AG08396 (cell line): ENCODE measurements at places on chromosomes 7 and 10.

GRCh38 chr10:108252771-108253170 lies 1088.3 kb upstream of the SORCS1 start:
- DNase-seq = no peak

- peak; percentile 76 for DNase-seq
These were observed 29.3 kb downstream of the RHOBTB1 start for GRCh38 chr10:60914690-60915141.

DNA sequence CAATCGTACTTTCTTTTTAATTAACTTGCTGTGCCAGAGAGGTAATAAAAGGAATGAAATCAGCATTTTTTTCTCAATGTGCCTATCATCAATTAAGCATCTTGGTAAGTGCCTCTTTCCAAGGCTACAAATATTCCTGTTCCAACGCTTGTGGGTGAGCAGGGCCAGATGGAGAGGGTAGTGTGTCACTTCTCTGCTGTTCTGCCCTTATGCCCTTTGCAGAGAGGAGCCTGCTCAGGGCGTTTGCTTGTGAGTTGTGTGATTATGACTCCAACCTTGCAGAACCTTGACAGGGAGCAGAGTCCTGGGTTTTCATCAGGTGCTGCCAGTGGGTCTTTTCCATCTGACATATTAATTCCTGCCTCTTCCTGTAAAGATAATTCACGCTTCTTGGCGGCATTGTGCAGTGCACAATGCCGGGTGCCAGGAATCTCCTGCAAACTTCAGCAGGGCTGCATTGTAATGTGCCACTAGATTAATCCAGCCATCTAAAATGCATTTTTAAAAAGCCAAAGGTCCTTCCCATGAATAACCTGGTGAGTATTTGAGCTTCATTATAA lies 234.4 kb downstream of the ARHGAP12 start:
- DNase-seq = no peak

- no peak for DNase-seq
These were observed 270.9 kb downstream of the RELN start for GRCh38 chr7:103718482-103719061.

DNA sequence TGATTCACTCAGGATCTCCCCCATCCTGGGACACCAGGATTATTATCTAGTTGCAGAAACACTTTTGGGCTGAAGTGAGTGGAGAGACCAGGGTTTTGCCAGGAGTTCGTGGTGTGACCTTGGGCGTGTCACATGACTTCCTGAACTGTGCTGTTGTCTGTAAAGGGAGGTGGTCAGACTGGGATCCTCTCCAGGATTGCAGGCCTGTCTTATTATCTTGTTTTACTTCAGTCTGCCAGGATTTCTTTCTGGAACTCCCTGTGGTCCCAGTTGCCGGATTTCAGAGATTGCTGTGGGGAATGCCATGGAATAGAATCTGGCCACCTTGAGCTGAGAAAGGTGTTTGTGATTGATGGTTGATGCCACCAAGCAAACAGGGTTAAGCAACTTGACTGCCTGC lies 35.8 kb downstream of the CRCP start:
- DNase-seq = peak; percentile 52

DNA sequence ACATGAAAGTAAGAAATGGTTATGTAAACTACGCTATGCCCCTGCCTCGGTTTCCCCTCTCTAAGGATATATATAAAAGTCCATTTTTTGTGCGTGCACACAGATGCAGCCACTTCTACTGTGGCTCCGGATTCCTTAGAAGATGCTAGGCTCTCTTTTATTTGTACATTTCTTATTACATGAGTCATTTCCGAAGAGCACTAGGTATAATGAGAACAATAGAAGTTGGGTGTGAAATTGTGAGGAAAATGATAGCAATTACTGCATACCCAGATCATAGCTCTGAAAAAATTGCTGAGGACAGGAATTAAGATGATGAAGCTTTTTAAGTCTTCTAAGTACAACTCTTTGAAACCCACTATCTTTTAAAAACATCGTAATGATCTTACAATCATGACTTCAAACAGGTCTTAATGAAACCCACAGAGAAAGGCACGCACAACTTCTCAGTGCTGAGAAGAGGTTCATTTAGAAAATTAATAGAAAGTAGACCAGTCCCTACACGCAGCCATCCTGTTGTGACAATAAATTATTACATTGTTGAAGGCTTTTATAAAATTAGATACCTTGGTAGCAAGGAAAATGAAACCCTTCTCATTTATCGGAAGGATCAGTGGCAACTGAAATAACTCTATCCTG lies 96.2 kb upstream of the FGFR2 start:
- DNase-seq = no peak

DNA sequence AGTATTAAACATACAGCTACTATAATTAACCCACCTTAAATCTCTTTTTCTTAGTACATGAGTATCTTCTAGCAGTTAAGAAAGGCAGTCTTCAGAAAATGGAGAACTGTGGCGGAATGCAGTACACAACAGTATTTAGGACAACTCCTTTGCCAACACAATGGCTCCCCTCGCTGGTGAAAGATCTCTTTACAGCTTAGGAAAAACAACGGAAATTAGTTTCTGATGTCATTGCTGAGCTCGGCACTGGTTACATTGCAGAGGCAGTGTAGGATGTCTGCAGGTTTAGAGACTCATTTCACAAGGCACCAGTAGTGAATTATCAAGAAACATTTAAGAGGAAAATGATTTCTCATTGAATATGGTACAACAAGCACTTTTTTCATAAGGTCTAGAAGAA lies 43.4 kb downstream of the GLRX3 start:
- peak; percentile 48 for DNase-seq

DNA sequence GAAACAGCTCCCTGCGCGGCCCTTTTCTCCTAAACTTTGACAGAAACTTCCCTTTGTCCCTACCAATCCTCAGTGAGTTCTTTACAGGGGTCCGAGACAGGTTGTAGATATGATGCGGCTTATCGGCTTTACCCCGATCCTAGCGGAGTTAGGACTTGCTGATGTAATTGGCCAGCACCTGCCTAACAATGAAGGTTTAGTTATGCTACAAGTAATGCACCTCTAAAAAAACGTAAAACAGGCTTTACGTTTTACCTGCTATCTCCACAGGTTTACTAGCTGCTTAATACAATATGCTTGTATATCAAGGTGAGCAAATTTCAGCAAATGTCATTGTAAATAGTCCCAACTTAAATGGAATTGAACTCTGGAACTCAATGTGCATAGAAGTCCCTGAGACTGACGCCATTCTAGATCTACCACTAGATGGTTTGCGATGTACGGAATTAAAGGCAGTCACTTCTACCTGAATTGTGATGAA lies 697 bp upstream of the SNX13 start:
- DNase-seq = no peak

DNA sequence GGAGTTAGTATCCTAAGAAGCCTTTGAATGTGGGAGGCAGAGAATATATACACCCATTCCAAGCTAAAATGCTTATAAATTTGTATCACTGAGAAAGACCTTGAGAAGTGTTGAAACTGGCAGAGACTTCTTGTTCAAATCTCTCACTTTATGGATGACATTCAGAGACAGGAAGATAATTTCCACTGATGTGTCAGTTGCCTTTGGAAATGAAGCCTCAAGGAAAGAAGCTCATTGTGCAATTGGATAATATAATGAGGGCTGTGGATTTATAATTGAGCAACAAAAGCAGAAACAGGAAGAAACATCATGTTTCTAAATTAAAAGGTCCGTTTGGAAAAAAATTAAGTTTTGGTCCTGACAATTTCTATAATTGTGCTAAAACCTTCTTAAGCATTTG lies 789.9 kb upstream of the IGFBP3 start:
- no peak for DNase-seq

DNA sequence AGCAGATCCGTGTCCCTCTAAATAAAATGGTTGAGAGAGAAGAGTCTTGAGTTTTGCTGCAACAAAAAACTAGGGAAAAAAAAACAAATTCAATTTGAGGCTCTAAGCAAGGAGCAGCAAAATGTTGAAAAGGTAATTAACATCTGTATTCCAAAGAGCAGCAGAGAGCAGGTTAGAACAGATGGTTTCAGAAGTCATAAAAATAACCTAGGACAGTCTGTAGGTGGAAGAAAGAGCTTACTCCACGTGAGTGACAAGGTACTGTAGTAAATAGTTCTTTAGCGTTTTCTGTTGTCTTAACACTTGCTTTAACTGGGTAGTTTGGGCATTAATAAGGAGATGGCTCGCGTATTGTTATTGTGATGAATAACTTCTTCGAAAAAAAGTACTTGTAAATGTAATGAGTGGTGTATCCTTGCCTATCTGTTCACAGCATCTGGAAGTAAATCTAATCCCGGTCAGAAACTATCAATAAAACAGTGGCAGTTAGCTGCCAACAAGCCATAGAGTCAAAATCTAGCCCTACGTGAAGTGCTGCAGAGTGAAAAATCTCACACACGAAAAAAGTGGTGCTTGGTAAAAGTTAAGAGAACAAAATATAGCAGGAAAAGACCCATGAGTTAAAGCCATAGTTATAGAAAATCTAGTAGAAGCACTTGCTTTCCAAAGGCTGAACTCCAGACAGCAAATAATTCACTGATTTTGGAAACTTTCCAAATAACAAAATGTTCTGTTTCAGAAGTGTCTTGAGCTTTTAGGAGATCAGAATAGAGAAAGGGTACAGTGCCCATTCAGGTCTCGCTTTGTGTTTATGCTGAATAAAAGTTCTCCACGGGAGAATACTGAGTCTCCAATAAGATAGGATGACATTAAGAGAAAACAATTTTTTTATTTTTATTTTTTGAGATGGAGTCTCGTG lies 49.3 kb upstream of the PARD3 start:
- DNase-seq = no peak

- no peak for DNase-seq
These were observed 25.3 kb upstream of the PWWP2B start for GRCh38 chr10:132371641-132372081.

- no peak for DNase-seq
These were observed 17.1 kb upstream of the MACROH2A2 start for GRCh38 chr10:70035531-70035930.

DNA sequence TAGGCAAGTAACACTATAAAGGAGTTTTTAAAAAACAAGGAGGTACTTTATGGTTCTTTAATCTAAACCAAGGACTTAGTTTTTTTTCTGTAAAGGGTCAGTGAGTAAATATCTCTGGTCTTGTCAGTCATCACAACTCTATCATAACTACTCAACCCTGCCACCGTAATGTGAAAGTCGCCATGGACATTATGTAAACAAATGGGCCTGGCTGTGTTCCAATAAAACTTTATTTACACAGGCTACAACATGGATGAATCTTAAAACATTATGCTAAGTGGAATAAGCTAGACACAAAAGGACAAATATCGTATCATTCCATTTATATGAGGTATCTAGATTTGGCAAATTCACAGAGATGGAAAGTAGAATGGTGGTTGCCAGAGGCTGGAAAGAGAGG lies 60.8 kb upstream of the SP4 start:
- DNase-seq = no peak

GRCh38 chr10:11194859-11195586 lies 177.4 kb downstream of the CELF2 start:
- DNase-seq = no peak

DNA sequence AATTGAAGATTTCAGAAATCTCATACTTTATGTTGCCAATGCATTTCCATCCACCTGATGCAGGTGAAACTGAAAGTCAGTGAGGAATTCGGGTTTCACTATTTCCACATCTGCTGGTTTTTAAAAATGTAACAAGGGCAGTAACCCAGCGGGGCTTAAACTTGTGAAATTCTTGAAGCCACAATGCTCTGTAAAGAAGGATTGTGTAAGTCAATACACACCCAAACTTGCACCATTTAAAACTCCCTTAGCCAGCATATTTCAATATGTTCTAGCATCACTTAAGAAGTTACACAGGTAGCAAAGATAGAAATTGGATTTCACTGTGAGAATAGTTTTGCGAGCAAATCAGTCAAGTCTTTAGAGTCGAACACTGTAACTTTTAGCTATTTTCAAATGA lies 386.1 kb downstream of the PLXDC2 start:
- DNase-seq = no peak

GRCh38 chr7:31982962-31983361 lies 87.2 kb downstream of the PDE1C start:
- DNase-seq = no peak

GRCh38 chr7:117827862-117828261 lies 45.4 kb downstream of the CTTNBP2 start:
- DNase-seq = peak; percentile 45

DNA sequence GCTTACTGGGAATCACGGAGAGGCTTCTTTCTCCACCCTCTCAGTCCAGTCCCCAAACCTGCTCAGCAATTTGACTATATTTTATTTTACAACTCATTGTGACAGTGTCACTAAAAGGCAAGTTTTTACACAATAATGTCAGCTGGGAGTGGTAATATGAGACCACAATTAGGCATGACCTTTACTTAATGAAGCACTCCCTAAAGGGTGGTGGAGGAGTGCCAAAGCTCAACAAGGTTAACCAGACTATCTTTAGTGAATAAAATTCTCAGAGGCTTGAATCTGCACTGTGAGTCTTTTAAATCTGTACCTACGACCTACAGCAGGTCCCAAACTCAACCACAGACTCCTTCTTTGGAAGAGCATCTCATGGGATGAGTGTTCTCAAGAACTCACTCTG lies 215.6 kb downstream of the TAX1BP1 start:
- DNase-seq = no peak

GRCh38 chr10:36492590-36493515 lies 632.5 kb upstream of the ANKRD30A start:
- peak; percentile 64 for DNase-seq

DNA sequence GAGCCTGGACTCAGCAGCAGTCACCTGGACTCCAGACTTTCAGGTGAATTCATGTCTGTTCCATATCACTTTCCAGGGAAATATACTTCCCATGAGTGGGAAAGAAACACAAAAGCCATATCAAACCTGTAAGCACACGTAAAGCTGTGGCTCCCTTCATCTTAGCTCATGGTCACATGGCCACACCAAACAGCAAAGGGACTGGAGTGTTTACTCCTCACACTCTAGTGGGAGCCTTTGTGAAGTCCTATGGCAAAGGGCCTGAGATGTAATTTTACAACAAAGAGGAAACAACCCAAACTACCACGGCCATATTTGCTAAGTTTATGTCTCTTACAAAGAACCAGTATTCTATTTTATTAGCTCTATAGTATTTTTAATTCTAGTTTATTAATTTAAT lies 16.3 kb downstream of the SFTPA1 start:
- DNase-seq = no peak

GRCh38 chr7:23212841-23213240 lies 31.0 kb downstream of the NUP42 start:
- DNase-seq = no peak

GRCh38 chr10:87659571-87660483 lies at the start of gene PAPSS2:
TSS of gene PAPSS2 (plus strand) at chr10:87659878. CDS start at chr10:87659982, 104 bp downstream.
- DNase-seq = peak; percentile 76

DNA sequence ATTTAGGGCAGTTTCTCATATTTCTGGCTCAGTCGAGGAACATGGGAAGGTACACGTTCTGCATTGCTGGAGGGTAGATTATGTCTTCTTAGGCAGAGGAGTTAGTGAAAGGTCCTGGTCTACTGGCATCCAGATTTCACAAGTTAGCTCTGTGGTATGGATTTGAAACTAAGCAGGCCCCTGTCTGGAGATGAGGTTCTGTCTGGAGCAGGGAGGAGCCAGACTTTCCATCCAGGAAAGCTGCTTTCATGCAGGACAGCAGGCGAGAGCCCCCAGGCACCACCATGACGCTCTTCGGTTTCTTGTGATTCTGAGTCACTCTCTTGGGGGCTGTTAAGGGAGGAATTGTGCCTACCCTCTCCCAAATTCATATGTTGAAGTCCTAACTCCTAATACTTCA lies 184.3 kb downstream of the KIAA1217 start:
- DNase-seq = no peak

- DNase-seq = no peak
These were observed 103.2 kb downstream of the NRG3 start for GRCh38 chr10:81978238-81978637.
